ENCODE measurements at places on chromosomes 12 and 14. TPM values are rescaled to one million over a fixed set of nuclear protein-coding genes. Genes with fewer than 3 reads are reported as not detected.
A peak's percentile ranks its signal among the peaks of the same experiment; 100 is the strongest.

PPFIA2 gene
- total RNA-seq: 4.7 TPM

LTA4H gene
- total RNA-seq: 79.9 TPM

NANOG gene
- total RNA-seq: not detected

GRCh38 chr14:101181446-101182313 lies 278.2 kb upstream of the RTL1 start:
- no peak for DNase-seq

DNA sequence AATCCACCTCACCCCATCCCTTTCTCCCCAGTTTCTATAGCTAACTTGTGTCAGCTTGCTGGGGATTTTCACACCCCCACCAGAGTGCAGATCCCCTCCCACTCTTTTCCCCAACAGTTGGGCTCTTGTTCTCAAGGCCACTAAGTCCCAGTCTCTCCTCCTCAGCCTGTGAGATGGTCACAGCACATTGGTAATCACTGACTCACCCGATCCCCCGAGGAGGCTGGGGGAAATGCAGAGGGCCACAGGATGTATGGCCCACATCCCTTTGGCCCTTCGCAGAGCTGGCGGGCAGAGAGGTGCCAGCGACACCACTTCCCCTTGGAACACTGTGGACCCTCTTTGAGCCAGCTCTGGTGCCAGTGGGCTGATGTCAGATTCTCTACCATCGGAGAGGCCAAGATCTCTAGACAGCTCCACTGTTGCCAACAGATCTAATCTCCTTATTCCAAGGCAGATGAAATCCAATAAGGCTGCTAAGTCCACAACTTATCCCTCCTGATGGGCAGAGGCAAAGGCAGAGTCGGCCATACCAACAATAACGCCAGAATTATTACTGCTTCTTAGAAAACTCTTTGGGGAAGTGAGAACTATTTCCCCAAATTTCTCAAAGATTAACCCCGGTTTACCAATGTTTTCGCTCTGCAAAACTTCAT lies 1.6 kb downstream of the FMNL3 start:
- peak; percentile 57 for DNase-seq
